ENCODE measurements at places on chromosomes 11 and 22.

GRCh38 chr11:34488855-34489557, 24.6 kb downstream of the ELF5 start:
- no peak for DNase-seq

GRCh38 chr11:120293038-120293800, 31.9 kb upstream of the TLCD5 start:
- DNase-seq: no peak

GRCh38 chr11:64148226-64148916, 17.5 kb downstream of the MACROD1 start:
- peak; percentile 85 for DNase-seq

- DNase-seq: no peak
Measured at GRCh38 chr11:128814856-128815705, 52.0 kb downstream of the KCNJ1 start.

DNA sequence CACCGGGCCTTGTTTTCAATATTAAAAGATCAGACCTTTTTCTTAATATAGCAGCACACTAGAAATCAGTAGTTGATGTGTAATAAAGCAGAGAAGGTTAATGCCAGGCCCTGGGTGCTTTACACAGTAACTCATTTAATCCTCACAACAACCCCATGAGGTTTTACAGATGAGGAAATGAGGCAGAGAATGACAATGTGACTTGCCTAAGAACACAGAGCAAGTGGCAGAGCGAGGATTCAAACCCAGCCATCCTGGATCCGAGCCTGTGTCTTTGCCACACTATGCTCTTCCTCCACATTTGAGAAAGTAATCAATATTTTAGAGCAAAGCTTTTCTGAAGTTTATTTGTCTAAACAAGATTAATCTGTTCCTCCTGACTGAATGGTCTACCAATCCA, 7.2 kb downstream of the JAML start:
- DNase-seq: no peak

DNA sequence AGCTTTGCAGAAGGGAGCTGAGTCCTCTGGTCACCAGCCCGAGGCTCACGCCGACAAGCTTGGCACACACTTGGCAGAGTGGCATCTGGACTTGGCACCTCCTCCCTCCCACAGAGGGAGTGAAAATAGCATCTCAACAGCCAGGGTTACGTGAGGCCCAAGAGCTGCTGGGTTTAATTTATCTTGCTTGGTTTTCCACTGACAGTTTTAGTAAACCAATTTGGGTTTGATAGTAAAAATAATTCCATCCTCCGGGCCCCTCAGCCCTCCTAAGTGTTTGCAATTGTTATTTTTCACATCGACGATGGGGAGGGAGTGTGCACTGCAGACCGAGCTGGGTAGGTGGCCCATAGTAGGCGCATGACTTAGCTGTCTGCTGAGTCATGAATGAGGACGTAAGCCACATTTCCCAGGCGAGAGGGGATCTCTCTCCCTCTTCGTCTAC, 107.6 kb upstream of the ASPHD2 start:
- DNase-seq: no peak

DNA sequence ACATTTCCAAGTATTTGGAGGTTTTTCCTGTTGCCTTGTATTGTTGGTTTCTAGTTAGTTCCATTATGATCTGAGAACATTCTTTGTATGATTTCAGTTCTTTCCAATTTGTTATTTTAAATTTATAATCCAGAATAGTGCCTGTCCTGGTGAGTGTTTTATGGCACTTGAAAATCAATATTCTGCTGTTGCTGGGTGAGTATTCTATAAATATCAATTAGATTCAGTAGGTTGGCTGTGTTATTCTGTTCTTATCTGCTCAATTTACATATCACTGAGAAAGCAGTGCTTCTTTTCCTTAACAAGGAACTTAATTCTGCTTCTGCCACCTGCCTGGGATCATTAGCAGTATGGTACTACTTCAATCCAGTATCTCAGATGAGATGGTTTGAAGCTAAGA, 123.5 kb downstream of the SNX19 start:
- DNase-seq: no peak

DNA sequence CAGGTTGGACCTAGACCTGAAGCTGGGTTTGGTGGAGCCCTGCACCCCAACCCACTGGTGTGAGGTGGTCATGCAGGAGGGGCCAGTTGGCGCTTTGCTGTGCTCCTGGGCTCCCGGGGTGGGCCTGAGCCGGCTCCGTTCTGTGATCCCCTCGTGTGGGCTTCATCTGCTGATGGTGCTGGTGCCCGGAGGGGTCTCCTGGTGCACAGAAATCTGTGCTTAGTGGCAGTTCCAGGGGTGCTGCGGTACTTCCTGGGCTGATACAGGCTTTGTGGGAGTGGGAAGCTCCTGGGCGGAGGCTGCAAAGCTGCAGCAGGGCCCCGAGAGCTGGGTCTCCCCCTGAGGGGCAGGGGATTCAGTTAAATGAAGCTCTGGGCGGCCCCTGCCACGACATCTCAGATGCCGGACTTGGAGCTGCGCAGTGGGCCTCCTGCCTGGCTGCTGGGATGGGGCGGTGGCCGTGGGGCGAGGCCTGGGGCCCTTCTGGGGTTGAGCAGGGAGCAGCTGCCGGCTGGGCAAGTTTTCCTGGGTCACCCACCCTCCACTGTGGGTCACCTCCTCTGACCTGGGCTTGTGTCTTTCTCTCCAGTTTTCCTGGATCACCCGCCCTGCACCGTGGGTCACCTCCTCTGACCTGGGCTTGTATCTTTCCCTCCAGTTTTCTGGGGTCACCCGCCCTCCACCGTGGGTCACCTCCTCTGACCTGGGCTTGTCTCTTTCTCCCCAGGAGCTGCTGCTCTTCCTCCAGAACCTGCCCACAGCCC, 410.5 kb downstream of the TBC1D22A start:
- DNase-seq: no peak

GRCh38 chr22:43867839-43868635, 5.7 kb upstream of the SULT4A1 start:
- no peak for DNase-seq

GRCh38 chr11:27460158-27460978, 12.2 kb downstream of the LGR4 start:
- DNase-seq: peak; percentile 26

DNA sequence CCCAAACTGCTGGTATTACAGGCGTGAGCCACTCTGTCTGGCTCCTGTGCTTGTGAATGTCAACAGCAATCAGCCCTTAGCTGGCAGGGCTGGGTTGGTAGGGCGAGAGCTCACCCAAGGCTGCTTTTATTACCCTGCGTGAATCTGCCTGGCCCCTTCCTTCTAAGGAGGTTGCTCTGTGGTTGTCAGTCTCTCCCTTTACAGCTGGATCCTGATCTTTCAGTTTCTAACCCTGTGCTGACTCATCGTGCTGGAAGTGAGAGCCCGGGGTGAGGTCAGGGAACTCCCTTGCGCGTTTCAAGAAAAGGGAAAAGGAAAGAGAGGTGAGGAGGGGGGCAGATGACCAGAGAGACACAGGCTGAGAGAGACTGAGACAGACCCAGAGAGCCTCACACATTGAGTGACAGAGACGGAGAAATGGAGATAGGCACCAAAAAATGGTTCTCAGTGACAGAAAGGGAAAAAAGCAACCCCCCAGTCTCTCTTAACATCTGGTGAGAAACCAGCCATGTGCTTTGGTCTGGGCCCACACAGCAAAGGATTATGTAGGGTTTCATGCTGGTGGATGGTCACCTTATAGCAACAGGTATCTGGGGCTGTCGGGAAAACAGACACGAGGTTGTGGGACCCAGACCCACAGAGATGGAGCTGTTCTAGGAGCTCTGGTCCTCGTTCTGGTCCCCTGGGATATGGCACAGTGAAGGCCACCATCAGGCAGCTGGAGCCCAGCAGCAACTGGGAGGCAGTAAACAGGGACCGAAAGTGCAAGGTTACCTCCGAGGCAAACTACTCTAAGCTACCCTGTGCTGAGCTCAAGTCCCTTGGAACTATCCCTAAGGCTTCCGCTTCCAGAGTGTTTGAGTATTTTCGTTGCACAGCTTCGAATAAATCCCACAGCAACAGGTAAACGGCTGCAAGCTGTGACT, 2.5 kb downstream of the TCN2 start:
- DNase-seq: no peak

GRCh38 chr11:16352707-16353106, 3.6 kb downstream of the SOX6 start:
- peak; percentile 38 for DNase-seq

DNA sequence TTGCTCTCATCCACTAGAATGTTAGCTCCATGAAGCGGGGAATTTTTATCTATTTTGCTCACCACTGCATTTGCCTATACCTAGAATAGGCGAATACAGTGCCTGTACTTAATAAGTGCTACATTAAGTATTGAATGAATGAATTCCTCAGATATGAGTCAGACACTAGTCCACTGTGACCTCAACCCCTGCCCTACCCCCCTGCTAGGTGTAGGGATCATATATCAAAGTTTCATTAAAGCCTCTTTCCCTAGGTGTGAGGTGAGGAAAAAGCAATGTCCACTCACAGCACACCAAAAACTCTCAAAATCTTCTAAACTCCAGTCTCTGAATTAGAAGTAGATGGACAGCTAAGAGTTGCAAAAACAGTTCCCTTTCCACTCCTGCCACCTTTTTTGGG, 9.8 kb upstream of the PSMA1 start:
- DNase-seq: no peak

GRCh38 chr11:57144531-57145320, 37.0 kb upstream of the LRRC55 start:
- no peak for DNase-seq

- no peak for DNase-seq
Measured at GRCh38 chr22:30158744-30159500, 78.7 kb downstream of the HORMAD2 start.

GRCh38 chr22:17726928-17727897, 47.1 kb downstream of the BID start:
- DNase-seq: no peak

DNA sequence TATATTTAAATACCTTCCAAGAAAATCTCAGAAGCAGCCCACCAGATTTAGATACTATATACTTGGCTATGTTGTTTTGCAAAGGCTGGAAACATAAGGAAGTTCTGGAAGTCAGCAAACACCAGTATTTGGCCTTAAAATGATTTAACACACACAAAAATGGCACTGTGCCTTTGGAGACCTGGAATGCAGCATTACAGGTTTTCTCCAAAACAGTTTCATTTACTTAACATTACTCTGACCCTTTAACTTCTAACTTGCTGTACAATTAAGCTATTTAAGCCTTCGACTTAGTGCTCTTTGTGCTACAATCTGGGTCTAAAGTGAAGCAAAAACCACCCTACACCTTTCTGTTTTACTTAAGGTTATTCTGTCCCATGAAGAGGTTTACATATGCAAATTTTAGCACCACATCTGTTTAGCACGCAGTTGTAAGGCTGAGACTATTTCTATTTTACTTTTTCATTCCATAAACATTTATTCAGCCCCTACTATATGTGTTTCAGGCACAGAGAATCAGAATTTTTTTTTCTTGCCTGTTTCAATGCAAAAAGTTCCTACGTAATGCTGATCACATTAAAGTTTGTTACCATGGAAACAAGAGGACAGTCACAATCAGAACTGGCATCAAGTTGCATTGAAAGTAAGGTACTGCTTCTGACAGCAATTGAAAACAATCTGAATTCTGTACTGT, 70.3 kb downstream of the MAML2 start:
- DNase-seq: no peak

GRCh38 chr11:59841514-59841913, 3.8 kb downstream of the CBLIF start:
- no peak for DNase-seq

DNA sequence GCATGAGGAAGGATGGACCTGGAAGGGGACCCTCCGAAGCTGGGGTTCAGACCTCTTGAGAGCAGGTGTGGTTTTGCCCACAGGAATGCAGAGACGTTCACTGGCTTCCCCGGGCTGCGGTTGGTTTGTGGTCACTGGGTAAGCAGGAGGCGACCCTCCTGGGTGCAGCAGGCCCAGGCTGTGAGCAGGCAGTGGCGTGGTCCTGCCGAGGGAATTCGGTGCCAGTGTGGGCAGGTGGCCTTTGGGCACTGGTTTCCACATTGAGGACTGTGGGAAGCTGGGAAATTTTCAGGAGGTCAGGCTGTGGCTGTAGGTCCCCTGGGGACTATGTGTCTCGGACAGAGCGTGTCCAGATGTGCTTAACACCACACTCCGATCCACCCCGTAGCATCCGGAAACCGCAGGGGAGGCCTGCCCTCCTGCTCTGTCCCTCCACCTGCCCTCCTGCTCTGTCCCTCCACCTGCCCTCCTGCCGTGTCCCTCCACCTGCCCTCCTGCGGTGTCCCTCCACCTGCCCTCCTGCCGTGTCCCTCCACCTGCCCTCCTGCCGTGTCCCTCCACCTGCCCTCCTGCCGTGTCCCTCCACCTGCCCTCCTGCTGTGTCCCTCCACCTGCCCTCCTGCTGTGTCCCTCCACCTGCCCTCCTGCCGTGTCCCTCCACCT, 27.5 kb downstream of the TPCN2 start:
- no peak for DNase-seq

- no peak for DNase-seq
Measured at GRCh38 chr11:110026858-110027626, 66.2 kb upstream of the ZC3H12C start.

- no peak for DNase-seq
Measured at GRCh38 chr22:19884161-19884953, 29.7 kb upstream of the GNB1L start.

DNA sequence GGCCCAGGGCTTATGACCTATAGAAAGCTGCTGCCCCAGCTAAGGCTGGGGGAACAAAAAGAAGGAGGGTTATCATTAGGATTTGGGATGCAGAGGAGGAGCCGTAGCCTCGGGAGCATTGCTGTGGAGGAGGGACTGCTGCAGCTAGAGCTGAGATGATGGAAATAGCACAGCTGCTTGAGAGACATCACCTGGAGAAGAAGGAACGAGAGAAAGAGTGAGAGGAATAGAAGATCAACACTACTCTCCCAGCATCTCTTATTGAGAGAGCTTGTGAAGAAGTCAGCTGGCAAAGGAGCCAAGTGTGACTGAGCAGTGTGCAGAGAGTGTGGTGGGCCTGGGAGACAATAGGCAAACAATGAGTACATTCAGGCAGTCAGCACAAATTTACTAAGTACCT, 100.7 kb upstream of the PLET1 start:
- no peak for DNase-seq

GRCh38 chr22:37190262-37190780, 2.3 kb upstream of the C1QTNF6 start:
- DNase-seq: no peak

GRCh38 chr11:8356721-8357504, 93.2 kb upstream of the LMO1 start:
- DNase-seq: peak; percentile 25
